ENCODE measurements at places on chromosomes 16 and 17.
A peak's percentile ranks its signal among the peaks of the same experiment; 100 is the strongest.

GRCh38 chr16:65044026-65044425 is 77.8 kb downstream of the CDH11 start:
- no peak for DNase-seq

- no peak for DNase-seq
These were observed 11.1 kb downstream of the XYLT2 start for GRCh38 chr17:50356892-50357510.

DNA sequence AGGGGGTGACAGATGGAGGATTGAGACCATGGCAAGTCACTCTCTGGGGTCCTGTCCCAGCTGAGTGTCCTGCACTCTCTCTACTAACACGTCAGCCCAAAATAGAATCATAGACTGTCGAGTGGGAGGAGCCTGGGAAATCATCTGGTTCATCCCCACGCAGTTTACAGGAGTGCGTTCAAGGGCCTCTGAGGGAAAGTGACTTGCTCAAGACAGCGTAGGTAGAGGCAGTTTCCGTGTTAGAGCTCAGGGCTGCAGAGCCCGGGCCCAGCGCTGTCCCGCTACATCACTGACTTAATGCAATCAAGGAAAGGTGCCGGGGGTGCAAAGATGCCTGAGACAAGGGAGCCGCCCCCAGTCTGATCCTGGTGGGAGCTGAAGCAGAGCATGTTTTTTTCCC is 10.3 kb downstream of the GSG1L2 start:
- DNase-seq = no peak

- no peak for DNase-seq
These were observed 468.0 kb upstream of the RBFOX1 start for GRCh38 chr16:6864671-6865070.

DNA sequence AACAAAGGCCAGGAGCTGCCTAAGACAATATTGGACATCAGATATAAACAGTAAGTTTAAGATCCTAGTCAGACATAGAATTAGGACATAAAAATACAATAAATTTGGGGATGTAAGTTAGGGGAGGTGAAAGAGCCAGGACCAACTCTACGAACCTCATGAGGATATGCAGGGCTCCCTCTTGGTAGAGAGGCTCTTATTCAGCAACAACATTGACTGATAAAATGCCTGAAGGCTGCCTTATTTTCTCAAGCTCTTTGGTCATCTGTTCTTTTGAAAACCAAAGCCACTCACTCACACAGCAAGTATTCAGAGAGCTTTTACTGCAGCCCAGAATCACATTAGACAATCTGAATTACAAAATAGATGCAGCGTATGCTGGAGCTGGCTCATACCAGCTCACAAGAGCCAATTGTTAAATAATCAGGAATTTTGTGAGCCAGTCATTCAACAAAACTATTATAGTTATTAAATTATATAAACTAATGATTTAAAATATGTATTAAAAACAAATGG is 108.6 kb upstream of the CLEC3A start:
- no peak for DNase-seq

DNA sequence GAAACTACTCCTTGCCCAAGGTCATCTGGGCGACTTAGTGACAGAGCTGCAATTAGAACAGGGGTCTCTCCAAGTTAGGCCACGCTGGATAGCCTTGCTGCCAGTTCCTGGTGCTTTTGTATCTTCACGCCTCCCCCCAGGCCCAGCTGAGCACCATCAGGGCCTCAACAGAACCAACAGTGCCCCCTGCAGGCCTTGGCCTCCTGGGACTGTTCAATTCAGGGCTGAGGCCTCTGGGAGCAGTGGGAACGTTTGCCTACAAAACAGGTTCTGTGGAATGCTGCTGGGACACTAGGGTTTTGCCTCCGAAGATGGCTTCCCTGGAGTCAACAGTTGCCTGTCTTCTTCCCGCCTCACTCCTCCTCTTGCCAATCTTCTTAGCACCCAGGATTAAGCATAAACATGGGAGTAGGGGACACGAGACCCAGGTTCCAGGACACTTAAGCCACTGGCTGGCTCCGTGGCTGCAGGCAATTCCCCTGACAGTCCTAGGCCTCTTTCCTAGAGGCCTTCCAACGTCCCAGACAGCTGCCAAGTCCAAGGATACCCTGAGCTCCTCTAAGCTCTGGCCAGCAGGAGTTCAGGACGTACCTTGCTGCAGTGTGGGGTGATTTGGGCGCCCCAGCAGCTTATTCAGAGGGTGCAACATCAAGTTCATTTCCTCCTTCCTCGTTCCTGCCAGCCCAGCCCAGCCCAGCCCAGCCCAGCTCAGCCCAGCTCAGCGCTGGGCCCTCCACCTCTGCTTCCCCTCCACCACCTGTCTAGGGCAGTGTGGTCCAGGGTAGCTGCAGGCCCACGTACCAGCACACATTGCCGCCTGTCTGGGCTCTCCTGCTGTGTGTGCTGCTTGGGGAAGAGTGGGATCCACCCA is 246.6 kb upstream of the RPL38 start:
- peak; percentile 62 for DNase-seq

GRCh38 chr16:3510416-3510815 is 9.6 kb downstream of the CLUAP1 start:
- DNase-seq = no peak

DNA sequence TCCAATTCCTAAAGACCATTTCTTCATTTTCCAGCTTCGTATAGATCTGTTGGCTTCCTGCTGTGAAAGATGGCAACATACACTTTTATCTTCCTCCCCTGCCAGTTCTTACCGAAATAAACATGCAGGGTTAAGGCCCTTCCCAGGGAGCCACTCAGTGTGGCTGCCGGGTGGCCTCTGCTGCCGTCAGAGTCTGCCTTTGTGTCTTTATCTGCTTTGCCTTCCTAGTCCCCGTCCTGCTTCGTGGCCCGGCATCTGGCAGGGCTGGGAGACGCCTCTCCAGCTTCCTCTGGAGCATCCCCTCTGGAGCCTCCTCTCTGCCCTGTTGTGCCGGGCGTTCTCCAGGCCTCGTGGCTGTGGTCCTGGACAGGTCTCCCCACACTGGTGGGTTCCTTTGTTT is 30.3 kb upstream of the CAPN15 start:
- no peak for DNase-seq

- no peak for DNase-seq
These were observed 51.8 kb upstream of the CDC42EP4 start for GRCh38 chr17:73363442-73364154.

DNA sequence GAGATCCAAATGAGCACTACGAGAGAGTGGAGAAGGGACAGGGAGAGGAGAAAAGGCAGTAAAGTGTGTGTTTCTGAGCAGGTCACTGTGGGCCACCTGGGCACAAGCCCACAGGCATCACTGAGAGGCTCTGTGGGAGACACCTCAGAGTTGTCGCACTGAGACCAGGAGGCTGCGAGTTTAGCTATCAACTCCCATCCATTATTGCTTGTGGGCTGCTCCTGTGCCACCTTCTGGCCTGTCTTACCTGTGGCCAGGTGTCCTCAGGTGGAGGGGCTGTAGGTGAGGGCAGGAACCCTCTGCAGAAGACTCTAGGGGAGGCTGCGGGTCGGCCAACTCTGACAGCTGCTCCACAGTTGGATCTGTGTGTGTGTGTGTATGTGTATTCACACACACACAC is 2.5 kb upstream of the PRR29 start:
- DNase-seq = no peak

- DNase-seq = no peak
These were observed 120.3 kb upstream of the ADAMTS18 start for GRCh38 chr16:77555126-77555525.

- DNase-seq = no peak
These were observed 138.1 kb downstream of the TRIM37 start for GRCh38 chr17:58968426-58969061.

DNA sequence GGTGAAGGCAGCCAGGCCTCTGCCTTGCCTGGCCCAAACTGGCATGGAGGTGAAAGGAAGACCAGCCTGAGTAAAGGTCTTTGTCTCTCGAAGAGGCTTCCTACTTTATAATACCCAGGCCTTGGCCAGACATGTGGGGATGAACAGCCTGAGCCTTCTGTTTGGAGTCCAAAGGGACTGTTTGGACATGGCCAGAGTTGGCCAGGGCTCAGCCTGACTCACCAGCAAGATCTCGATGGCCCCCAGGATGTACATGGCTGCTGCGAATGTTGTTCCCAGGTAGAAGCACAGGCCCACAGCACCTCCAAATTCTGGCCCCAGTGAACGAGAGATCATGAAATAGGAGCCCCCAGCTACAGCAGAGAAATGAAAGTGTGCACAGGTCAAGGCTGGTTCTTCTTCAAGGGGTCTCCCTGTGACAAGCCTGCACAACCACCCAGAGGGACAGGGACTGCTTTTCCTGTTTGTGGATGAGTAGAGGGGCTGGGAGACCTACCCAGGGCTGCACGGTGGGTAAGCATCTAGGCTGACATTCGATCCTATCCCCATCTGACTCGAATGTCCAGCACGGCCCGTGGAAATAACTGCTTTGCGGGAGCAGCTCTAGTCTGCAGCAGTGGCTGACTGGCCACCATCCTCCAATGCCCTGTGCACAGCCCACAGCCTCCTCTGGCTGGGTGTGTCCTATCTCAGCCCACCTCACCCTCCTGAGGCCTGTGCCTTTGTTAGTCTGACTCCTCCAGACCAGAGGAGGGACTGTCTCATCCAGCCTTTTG is 10.7 kb upstream of the LCAT start:
- DNase-seq = no peak

GRCh38 chr17:14471052-14471451 is 170.2 kb downstream of the HS3ST3B1 start:
- DNase-seq = no peak

GRCh38 chr17:78174346-78174869 is 6.0 kb downstream of the SYNGR2 start:
- no peak for DNase-seq

All from stimulated activated effector memory CD8-positive, alpha-beta T cell treated with anti-CD3 and anti-CD28 coated beads, Interleukin-12 subunit alpha, Interleukin-12 subunit beta, amount 100 ng/mL, for 72 hours (primary cell).